ENCODE measurements at places on chromosomes 5 and 9.

GRCh38 chr9:120723565-120723964 lies 9.3 kb upstream of the MEGF9 start:
- DNase-seq: no peak

DNA sequence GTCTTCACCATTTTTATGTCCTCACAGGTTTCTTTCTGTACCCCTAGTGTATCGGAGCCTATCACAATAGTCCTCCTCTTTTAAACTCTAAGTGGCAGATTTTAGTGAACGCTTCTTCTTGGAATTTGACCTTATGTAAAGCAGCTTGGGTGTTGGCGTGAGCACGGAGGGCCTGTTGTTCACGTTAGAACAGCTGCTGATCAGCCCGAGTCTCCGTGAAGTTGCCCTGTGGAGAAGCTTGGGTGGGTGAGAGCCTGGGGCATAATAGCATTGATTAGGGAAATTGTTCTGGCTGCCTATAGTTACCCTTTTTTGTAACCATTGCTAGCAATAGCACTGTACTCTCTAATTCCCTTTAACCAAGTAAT lies 167.0 kb upstream of the OTULINL start:
- no peak for DNase-seq

- no peak for DNase-seq
Observed at GRCh38 chr9:135613946-135614805, 25.2 kb downstream of the GLT6D1 start.

DNA sequence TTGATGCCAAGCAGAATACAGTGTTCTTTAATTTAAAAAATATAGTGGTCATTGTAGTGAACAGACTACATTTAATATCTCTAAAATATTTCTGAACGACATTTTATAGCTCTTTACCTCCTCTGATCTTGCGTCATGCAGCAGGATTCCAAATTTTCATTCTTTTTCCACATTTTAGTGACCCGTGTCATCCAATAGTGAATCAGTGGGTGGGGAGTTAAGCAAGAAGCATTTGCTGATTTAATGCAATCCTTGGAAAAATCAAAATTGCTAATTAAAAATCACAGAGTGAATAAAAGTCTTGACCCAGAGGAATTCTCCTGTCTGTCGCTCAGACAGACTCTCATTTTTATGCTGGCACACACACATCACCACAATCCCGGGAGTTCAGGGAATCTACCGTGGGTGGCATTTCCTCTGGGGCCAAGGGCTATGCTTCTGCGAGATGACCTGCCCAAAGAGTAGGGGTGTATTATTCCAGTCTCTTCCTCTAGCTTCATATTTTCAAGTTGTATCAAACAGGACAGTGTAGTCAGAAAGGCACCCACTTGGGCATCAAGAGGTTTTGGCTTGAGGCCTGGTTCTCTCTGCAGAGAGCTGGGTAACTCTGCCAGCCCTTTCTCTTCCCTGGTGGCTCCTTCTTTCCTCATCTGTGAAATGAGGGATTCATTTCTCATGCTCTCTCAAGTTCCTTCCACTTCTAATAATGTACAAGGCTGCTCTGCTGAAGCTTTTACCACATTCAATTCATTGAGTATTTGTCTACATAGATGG lies 24.8 kb upstream of the OTP start:
- no peak for DNase-seq

DNA sequence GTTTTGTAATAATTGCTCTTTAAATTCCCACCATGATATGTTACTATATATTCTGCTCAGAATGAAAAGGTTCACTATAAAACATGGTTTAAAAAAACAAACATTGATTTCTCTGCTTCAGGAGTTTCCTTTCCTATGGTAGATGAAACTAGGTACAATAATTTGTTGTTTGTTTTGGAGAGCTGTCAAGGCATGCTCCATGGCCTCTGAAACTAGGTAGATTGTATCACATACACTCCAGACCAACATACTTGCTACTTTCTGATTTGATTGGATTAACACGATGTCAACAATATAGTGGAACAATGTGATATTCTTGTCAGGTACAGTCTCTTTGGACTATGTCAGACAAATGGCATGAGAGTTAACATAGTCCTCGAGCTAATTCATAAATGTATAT lies 452.7 kb upstream of the CDH9 start:
- DNase-seq: no peak

DNA sequence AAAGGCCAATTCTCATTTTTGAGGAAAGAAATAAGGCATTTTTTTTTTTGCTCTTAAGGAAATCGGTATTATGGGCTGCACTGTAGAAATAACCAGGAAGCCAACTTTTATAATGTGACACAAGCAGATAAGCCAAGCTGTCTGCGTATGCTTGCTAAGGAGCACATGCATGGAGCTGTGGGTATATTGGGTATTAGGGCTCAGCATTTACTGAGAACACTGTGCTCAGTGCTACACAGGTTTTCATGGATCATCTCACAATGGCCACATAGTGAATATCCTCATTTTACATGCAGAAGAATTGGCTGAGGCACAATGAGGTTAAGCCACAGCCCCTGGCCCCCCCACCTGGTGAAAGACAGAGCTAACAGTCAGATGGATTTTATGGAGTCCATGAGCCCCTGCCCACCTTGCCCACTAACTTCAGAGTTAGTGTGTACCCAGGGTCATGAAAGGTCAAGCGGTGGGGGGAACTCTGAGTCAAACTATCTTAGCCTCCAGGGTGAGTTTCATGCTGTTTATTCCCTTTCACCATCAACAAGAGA lies 204.8 kb downstream of the SPATA31A6 start:
- DNase-seq: no peak

- no peak for DNase-seq
Observed at GRCh38 chr5:6633469-6634245, 417 bp downstream of the SRD5A1 start.

GRCh38 chr5:133244242-133244641 lies 192.4 kb downstream of the HSPA4 start:
- DNase-seq: no peak
